ENCODE measurements at places on chromosomes 1 and 21.
A peak's percentile ranks its signal among the peaks of the same experiment; 100 is the strongest.

- DNase-seq = no peak
Measured at GRCh38 chr1:9438431-9439073, 100.7 kb upstream of the SLC25A33 start.

- no peak for DNase-seq
Measured at GRCh38 chr1:224133741-224134299, 19.9 kb downstream of the FBXO28 start.

DNA sequence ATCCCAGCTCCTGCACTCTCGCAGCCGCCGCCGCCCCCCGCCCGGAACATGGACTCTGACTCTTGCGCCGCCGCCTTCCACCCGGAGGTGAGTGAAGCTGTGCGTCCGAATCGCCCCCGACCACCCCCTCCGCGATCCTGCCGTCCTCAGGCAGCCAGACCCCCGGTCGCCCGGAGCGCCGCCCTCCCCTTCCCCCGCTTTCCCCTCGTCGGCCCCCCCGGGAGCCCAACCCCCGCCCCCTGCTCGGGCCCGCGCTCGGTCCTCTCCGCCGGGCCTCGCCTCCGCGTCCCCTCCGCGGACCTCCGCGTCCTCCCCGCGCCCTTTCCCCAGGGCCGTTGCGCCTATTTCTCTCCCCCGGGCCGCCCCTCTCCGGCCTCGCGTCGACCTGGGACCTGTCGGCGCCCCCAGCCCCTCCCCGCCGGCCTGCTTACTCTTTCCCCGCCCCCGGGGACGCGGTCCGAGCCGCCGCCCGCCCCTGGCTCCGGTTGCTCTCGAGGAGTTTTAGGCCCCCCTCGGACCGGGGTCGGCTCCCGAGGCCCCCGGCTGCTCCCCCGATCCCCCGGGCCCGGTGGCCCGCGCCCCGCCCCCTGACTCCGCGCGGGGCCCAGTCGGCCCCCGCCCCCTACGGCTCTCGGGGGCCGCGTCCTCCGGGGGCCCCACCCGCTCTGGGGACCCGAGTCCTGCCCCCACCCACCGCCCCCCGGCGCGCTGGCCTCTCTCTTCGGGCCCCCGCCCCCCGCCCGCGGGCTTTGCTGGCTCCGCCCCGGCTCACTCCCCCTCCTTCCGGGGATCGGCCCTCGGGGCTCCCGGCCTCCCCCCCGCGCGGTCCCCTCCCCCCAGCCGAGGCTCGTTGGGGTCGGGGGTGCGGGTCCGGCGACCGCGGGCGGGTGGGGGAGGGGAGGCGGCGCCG lies 743 bp downstream of the PHF13 start:
- peak; percentile 63 for DNase-seq

DNA sequence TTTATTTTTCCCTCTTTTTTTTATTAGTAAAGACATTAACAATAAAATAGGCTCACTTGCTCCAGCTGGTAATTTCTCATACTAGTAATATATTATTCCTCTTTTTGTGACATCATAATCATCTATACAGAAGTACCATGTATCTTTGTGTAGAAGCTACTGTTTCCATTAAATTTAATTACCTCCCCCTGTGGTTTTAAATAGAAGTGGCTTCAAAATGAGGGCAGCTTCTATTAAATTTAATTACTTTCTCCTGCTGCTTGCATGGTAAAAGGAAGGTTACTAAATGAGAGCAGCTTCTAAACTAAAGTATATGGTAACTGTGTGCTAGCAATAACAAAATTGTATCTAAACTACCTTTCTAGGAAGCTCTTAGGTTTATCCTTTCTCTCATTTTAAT lies 94.0 kb downstream of the DPYD start:
- DNase-seq = no peak

DNA sequence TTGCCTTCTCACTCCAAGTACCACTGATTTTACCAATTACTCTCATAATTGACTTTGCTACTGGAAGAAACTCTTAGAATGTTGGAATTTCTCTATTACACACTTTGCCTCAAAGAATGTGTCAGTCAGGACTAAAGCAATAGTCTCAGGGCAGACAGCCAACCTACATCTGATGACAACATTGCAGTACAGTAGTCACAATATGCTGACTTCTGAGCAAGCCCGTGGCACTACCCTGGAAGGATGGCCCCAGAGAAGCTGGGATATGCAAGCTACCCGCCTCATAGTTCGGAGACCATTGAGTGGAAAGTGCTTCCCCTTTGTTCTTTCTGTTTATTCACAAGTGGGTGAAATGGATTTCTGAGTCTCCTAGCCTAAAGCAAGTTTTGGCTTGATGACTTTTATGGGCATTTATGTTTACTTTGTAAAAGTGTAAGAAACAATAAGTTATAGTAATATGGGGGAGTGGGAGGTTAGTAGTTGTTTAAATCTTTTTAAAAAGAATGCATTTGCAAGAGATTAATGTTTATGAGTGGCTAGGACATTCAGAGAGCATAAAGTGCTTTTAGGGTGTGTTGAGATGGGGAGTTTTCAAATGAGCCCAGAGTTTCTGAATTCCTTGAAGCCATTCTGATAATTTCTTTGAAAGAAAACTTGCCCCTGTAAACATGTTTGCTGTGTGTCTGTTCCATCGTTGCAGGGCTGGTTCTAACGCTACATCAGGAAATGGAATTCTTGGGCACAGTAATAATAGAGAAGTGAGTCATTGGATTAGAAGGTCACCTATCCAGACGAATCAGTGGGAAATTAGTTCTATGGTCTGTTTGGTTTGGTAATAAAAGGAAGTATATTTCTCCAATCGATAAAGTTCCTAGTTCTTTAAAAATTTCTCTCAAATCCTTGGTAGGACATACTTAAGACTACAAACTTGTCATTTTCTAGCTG lies 63.8 kb downstream of the LMO4 start:
- DNase-seq = no peak

GRCh38 chr1:20361805-20362381 lies 71.2 kb downstream of the VWA5B1 start:
- DNase-seq = peak; percentile 38

- DNase-seq = peak; percentile 95
Measured at GRCh38 chr1:155976062-155976912, 2.1 kb downstream of the ARHGEF2 start.

DNA sequence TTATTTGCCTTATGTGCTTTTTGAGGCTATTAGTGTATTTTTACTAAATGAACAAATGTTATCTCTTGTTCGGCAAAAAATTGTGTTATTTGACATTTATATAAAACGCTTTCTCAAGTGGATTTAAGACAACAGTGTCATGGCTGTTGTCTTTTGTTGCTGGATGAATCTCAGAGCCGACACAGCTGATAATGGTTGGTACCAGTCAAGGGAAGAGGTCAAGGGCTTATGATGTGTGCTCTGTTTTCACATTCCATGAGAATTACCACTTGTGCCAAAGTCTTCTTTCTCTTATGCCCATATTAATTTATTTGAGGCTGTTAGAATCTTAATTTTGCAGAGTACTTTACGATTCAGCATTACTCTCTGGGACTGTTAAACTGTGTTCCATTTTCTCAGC lies 17.9 kb upstream of the CD101 start:
- DNase-seq = no peak

DNA sequence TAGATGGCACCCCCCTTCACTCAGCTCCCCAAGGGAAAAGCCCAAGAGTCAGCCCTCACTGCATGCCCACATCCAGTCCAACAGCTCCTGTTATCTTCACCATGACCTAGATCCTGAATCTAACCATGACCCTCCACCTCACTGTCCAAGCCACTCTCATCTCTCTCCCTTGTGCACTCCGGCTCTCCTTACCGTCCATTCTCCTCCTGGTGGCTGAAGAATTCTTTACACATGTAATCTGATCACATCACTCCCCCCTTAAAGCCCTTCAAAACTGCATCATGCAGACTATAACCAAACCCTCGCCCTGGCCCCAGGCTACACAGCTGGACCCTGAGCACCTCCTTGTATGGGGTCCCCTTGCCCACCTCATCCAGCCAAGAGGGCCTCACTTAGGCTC lies 14.0 kb upstream of the PAQR7 start:
- no peak for DNase-seq

GRCh38 chr1:67557696-67558448 lies 127.1 kb upstream of the GADD45A start:
- peak; percentile 32 for DNase-seq

- peak; percentile 18 for DNase-seq
Measured at GRCh38 chr1:114435088-114435715, 75.8 kb downstream of the TRIM33 start.

DNA sequence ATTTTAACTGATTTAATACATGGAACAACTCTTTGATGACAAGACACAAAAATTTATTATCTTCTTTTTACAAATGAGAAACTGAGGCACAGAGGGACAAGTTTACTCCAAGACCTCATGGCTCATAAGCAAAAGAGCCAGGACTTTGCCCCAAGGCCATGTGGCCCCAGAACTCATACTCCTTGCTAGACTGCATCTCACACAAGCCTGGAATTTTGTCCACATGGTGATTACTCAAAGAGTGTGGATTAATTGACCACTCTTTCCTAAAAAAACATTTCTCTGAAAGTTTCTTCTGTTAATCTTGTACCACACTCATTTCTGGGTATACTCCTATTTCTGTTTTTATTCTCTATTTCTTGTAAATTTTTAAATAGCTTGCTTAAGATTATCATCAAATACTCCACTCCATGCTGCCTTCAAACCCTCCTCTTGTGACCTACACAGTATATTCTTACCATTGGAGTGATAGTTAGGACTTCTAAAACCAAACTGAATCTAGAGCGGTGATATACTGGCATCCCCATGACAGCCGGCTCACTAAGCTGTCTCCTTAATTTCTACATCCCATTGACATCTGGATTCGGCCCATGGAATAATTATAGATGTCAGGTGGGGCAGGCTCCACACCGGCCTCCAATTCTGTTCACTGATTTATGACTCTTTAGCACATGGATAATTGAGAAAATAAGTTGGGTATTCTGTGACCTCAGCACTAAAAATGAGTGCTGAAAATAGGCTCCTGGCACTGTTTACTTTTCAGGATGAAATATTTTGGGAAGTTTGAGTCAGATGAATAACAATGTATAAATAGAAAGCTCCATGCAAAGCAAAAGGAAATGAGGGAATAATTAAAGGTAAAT lies 16.1 kb downstream of the RGS4 start:
- DNase-seq = no peak

- no peak for DNase-seq
Measured at GRCh38 chr1:41629571-41629970, 145.1 kb upstream of the EDN2 start.

- DNase-seq = no peak
Measured at GRCh38 chr1:241724741-241725356, 72.8 kb downstream of the WDR64 start.

DNA sequence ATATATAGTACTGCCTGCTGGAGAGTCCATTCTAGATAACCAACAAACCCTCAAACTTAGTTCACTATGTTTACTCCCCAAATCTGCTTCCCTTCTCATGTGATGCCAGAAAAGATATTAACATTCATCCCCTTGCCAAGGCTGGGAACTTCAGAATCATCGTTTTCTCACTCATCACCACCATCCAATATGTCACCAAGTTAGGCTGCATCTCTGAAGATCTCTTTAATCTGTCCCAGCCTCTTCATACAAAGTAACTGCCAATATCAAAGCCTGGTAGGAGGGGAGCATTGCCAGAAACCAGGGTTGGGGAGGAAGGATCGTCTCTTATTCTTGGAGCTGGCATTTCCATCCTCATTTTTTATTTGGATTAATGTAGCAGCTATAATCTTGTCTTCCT lies 71.6 kb downstream of the XCL2 start:
- no peak for DNase-seq

DNA sequence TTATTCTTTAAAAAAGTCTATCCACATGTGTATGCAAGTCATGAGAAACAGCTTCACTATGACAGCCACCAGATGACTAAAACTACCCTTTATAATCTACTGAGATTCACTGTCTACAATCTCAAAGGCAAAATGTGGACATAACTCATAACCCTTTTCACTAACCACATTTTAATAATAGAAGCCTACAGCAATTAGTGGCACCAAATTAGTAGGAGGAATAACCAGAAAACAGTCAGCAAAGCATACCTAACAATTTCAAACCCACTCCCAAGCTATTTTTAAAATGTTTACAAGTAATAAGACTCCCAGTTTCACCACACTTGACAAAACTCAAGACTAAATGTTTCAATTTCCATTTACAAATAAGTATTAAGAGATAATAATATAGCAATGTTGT lies 442.9 kb downstream of the PTPRC start:
- DNase-seq = no peak

- peak; percentile 49 for DNase-seq
Measured at GRCh38 chr1:172719066-172719627, 60.2 kb downstream of the FASLG start.

DNA sequence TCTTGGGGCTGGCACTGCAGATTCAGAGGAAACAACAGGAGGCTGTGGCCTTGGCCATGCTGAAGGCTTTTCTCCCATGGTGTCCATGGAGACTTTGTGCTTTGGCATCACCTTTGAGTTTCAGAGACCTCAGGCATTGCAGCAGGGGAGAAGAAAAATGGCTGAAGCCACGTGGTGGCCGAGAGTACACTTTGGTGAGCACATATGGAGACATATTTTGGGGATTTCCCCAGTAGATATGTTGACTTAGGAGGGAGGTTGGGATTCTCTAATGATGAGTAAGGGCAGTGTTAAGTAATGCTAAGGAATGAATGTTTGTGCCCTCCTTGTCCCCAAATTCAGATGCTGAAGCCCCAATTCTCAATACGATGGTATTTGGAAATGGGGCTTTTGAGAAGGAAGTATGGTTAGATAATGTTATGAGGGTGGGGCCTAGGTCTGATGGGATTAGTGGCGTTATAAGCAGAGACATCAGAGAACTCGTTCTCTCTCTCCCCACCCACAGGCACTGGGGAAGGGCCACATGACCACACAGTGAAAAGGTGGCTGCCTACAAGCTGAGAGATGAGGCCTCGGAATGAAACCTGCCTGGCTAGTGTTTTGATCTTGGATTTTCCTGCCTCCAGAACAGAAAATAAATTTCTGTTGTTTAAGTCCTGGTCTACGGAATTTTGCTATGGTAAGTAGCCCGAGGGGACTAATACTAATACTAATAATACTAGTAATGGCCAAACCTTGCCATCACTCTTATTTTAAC lies 98.6 kb downstream of the TBX19 start:
- DNase-seq = no peak

DNA sequence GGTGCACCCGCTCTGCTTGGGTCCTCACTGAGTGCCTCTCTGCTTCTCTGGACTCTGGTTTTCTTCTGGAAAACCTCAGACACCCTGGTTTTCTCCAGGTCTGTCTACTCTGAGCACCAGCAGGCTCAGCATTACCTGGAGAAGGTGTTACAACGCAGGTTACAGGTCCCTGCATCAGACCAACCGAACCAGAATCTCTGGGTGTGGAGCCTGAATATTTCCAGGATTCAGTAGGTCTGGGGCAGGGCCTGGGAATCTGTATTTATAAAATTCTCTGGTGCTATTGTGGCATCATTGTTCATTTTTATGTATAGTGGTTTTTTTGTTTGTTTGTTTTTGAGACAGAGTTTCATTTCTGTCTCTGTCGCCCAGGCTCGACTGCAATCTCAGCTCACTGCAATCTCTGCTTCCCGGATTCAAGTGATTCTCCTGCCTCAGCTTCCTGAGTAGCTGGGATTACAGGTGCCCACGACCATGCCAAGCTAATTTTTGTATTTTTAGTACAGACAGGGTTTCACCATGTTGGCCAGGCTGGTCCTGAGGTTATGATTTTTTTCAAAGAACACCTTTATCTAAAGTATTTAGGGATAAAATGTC lies 1.5 kb upstream of the SLC30A2 start:
- no peak for DNase-seq

- DNase-seq = no peak
Measured at GRCh38 chr1:117828201-117828600, 101.2 kb downstream of the GDAP2 start.

GRCh38 chr1:223421676-223422075 lies 28.5 kb downstream of the CCDC185 start:
- DNase-seq = no peak
